ENCODE measurements at places on chromosomes 1 and 21.

DNA sequence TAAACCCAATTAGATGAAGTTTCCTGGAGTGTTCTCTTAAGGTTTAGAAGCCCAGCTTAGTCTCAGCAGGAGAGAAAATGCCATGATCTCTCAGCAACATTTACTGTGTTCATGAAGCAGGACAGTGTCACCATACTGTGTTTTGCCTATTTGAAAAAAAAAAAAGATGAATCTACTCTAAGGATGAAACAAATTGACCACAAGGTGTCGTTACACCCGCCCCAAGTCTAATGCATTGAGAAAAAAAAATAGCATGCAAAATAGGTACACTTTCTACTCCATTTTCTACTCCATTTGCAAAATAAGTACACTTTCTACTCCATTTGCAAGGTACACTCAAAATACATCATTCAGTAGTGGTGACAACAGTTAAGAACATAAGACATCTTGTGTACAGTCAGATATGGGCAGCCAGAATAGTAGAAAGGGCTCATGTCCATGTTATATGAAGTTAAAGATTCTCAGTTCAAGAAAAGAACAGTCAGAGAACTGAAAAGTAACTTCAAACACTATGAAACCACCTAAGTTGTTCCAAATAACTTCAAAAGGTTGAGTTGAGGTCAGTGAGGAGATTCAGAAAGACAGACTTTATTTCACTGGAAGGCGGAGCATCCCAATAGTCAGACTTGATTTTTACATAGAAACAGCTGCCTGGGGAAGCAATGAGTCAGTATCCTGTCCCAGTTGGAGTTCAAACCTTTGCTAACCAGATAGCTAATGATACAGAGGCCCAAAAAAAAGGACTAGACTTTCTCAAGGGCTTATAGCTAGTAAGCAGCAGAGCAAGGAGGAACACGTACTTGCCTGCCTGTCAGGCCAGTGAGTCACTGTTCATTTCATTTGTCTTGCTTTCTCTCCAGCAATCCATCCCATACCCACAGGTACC lies 13.3 kb downstream of the PLPPR5 start:
- DNase-seq, result no peak

DNA sequence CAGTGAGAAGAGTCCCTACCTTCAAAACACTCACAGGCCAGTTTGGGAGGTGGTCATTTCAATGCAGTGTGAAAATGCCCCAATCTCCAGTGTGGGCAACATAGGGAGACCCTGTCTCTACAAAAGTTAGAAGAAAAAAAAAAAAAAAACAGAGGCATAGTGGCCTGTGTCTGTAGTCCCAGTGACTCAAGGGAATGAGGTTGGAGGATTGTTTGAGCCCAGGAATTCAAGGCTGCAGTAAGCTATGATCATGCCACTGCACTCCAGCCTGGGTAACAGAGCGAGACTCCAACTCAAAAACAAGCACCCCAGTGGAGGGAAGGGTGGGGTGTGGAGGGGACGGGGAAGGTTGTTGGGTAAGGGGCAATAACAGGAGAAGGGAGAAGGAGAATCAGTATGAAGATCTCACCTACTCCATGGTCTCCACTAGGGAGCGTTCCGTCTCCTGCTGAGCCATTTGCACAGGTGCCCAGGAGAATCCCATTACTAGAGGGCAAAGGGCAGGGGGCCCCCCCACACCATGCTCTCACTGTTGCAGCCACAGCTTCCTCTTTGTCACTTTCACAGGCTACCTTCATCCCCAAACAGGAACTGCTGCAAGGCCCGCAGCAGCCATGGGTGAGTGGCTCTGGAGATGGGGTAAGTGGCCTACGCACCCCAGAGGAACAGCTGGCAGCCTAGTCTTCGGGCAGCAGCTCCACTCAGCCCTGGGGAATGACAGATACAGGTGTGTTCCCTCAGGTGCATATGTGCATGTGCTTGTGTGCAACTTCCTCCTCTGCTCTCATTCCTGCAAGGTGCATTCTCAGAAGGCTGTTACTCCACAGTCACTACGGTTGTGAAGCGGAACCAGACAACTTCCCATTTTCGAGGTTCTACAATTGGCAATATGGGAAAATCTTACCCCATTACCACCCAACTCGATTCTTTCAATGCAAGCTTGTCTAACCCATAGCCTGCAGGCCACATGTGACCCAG lies 87.9 kb upstream of the LYST start:
- DNase-seq, result peak; percentile 73

DNA sequence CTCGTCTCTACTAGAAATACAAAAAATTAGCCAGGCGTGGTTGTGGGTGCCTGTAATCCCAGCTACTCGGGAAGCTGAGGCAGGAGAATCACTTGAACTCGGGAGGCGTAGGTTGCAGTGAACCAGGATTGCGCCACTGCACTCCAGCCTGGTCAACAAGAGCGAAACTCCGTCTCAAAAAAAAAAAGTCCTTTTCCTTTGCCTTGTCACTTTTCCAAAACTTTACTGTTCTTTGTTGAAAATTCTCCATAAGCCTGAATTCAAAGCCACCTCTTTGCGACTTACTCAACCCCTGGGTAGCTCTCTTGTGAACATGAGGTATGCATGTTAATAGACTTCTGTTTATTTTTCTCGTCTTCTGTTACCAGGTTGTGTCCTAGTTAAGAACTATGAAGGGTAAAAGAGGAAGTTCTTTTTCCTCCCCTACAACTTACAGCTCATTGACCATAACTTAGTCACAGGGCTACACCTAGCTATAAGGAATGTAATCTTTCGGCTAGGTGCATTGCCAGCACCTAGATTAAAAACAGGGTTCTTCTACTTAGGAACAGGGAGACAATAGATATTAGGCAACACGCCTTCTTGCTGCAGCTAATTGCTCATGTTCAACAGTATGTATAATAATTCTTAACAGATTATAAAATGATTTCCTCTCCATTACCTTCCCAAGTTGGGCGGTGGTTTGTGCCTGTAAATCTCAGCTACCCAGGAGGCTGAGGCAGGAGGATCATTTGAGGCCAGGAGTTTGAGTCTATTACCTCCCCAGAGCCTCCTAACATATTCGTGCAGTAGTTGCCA lies 40.9 kb downstream of the PTAFR start:
- DNase-seq, result no peak

- DNase-seq, result no peak
These were observed 7.4 kb upstream of the KLHDC7A start for GRCh38 chr1:18473195-18473815.

- no peak for DNase-seq
These were observed 51.2 kb upstream of the NFASC start for GRCh38 chr1:204819495-204819894.

DNA sequence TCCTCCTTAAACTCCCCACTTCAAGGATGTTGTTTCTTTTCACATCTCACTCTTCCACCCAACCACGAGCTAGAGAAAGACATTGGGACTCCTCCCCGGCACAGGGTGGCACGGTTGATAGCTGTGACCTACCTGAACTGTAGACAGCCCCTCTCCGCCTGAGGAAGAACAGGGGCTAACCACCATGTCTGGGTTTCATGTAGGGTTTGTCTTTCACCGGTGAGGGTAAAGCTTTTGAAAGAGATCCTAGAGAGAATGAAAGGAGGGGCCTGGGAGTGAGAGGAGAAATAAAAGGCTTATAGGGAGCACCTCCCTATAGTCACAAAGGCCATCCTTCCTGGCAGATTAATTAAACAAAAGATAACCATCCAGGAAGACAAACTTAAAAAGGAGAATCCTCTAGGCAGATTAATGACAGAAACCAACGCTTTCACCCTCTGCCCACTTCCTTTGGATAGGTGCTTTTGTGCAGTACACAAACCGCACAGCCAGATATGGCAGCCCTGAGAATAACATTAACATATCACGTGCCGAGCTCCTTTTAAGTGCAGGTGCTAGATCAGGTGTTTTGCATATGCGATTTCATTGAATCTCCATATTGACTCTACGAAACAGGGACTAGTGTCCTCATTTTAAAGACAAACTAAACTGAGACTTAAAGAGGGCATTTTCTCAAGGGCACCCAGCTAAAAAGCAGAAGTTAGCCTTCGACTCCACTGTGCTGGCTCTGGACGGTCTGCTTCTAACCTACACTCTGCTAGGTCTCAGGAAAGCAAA lies 178.1 kb upstream of the RUNX1 start:
- peak; percentile 75 for DNase-seq

DNA sequence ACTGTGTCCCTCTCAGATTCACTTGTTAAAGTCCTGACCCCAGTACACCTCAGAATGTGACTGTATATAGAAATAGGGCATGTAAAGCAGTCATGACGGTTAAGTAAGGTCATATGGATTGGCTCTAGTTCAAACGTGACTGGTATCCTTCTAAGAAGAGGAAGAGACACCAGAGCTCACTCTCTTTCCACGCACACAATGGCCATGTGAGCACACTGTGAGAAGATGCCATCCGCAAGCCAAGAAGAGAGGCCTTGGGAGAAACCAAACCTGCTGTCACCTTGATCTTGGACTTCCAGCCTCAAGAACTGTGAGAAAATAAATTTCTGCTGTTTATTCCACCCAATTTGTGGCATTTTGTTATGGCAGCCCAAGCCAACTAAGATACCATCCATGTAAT lies 56.8 kb upstream of the IRF2BP2 start:
- no peak for DNase-seq

DNA sequence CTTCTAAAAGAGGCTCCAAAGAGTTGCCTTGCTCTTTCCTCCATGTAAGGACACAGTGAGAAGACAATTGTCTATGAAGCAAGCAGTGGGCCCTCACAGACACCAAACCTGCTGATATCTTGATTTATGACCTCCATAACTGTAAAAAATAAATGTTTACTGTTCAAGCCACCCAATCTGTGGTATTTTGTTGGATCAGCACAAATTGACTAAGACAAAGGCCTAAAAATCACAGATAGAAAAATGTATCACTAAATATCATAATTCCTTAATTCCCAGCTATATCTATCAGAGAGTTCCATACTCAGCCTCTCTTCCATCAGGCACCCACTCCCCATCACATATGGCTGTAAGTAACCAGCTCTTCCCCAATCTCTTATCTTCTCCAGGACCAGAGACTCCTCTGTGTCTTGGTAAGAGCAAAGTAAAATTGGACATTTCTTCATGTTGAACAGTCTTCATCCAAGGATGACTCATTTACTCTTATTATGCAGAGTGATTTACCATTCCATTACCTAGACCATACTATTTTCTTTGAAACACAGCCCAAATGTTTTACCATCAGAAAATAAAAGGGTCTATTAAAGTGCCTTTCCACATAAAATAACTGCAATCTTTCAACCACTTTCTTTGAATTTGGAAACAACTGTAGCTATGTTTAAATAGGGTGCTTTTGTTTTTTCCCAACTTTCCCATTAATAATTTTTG lies 503.6 kb downstream of the MRPL39 start:
- no peak for DNase-seq

- DNase-seq, result no peak
These were observed 99.9 kb upstream of the TIAM1 start for GRCh38 chr21:31443736-31444521.

GRCh38 chr1:234675006-234675405 lies 65.0 kb upstream of the IRF2BP2 start:
- DNase-seq, result no peak

DNA sequence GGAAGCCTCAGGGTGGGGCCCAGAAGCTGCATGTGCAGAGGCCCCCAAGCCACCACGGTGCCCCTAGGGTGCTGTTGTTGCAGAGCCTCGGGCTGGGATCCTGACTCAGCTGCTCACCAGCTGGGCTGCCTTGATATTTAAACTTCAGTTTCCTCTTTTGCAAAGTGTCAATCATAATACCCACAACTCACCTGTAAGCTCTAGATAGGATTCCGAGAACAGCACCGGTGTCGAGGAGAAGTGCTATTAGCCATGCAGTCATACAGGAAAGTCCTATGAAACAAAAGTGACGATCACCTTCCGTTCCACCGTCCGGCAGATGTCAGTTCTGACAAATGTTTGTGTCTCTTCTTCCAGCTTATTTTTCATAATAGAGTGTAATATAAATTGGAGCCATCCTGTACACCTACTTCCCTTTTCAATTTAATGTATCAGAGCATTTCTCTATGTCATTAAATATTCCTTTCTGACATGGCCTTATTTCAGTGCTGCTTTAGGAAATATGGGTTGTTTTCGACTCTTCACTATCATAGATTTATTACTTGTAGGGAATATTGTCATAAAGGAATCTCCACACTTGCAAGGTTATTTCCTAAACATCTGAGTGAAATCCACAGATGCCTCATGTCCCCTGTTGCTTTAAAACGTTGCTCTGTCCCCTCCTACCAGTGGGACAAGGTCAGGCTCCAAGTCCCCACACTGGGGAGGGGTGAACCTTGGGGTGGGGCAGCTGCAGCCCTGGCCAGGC lies 100.8 kb downstream of the SIK1 start:
- DNase-seq, result no peak

DNA sequence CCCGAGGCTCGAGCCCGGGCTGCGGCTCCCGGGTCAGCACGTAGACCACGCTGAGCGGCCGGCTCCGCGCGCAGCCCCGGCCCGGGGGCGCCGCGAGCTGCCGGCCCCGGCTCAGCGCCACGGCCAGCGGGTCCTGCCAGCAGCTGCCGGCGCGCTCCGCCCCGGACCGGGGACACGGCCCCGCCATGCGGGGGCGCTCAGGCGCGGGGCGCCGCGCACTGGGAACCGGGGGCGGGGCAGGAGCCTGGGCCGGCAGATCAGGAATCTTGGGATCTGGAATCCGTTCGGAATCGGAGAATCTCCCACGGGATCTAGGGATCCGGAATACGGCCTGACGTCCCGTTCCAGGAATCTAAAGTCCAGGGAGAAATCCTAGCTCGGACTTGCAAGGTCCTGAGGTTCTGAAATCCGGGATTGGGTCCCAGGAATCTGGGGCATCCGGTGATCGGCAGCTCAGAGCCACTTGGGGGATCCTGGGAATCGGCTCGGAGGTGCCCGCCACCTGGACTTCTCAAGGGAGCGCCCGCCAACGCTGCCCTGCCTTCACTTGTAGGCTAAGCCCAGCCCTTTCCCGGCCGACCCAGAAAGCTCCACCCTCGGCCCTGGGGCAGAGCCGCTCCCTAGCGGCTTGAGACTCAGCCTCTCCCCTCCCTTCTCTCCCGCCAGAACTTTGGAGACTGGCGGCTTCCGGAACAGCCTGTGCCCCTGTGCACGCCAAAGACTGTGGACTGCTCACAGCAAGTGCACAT lies at the start of gene MAP3K6:
MAP3K6 (minus strand) TSS at position 551 of the 749 bp plus-strand sequence; CDS start at position 187, 364 bp downstream.
- peak; percentile 78 for DNase-seq

DNA sequence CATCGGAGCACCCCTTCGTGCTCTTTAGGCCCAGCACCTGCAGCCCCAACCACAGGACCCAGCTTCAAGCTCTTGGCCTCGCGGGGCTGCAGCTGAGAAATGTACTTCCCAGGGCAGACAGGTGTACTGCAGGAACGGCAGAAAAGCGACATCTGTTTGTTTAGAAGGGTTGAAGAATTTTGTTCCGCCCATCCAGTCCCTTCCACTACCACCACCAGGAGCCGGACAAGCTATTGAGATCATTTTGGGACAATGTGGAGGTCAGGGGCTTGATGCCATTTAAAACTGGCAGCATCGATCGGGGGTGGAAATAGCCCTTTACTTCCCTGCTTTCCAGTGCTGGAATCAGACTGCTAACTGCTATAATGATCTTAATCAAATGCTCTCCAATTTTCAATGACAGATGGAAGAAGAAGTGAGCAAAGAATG lies 1.7 kb downstream of the SERTAD4 start:
- DNase-seq, result no peak

All from activated effector memory CD4-positive, alpha-beta T cell treated with anti-CD3 and anti-CD28 coated beads, Interleukin-2, amount 50 U/mL, for 16 hours (primary cell).